ENCODE measurements at places on chromosomes 5 and 9.

DNA sequence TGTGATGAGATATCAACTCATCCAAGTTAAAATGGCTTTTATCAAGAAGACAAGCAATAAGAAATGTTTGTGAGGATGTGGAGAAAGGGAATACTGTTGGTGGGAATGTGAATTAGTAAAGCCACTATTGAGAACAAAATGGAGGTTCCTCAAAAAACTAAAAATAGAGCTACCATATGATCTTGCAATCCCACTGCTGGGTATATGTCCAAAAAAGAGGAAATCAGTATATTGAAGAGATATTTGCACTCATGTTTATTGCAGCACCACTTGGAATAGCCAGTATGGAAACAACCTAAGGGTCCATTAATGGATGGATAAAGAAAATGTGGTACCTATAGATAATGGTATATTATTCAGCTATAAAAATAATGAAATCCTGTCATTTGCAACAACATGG, 25.1 kb downstream of the PPIP5K2 start:
- DNase-seq = no peak

DNA sequence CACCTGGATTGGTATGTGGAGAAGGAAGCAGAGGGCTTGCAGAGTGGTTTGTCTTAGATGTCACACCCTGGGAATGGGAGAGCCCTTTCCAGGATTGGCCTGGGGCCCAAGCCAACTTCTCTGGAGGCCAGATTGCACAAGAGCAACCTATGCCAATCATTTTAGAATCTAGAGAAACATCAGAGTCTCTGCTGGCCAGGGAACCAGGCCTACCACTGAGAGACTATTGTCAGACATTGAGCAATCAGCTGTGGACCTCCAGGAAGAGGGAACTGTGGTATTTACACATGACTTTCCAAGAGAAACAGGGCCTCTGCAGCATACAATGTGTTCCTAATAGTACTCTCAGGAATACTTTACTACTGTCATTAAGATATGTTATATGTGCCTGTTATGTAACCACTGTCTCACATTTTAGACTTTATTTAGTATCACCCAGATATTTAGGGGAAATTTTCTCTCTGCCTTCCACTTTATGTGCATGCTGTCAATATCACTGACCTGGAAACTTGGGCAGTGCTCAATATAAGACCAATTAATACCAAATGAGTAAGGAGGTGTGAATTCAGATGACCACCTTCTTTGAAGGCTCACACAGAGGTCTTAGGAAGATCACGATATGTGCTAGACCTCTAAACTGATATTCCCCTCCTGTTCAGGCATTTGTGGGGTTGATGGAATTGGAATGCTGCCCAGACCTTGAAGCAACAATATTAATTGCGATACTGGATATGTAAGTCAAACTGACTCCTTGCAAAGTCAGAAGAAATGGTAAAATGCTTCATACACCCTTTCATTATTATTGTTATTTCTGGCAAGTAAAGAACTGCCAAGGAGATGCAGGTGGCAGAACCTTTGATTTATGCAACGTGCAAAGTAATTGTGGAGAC, 20.5 kb upstream of the CCL28 start:
- DNase-seq = no peak

DNA sequence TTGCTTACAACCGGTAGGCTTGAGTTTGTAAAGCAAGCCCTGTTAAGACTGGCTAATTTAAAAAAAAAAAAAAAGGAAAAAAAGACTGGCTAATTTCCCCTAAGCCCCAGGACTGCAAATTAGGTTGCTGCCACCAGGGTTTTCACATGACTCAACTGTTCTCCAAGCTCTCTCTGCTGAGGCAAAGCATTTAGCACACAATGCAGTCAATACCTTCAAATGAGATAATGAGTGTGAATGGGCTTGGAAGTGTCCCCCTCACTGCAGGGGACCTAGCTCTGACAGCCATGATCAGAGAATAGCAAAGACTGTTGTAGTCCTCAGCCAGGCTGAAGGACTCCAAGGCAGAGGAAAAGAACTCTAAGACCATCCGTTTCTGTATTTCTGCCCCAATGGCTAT, 42.8 kb upstream of the ZSWIM6 start:
- no peak for DNase-seq

DNA sequence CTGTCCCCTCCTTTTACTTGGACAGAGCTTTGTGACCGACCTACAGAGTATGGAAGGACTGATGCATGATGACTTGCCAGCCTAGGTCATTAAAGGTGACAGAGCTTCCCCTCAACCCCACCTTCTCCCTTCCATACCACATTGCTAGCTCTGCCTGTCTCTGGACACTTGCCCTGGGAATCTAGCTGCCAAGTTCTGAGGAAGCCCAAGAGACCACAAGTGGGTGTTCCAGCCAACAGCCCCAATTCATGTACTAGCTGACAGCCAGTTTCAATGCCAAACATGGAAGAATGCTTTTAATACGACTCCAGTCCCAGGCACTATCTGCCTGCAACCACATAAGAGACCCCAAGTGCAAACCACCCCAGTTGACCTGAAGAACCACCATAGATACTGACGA, 477.1 kb downstream of the SPOCK1 start:
- DNase-seq = no peak

Data from stimulated activated CD8-positive, alpha-beta memory T cell treated with anti-CD3 and anti-CD28 coated beads, Interleukin-4, amount 100 ng/mL, for 1 hour (primary cell).